Dorsolateral prefrontal cortex (tissue), 122 donors: ENCODE measurements at places on chromosomes 4 and X.

DNA sequence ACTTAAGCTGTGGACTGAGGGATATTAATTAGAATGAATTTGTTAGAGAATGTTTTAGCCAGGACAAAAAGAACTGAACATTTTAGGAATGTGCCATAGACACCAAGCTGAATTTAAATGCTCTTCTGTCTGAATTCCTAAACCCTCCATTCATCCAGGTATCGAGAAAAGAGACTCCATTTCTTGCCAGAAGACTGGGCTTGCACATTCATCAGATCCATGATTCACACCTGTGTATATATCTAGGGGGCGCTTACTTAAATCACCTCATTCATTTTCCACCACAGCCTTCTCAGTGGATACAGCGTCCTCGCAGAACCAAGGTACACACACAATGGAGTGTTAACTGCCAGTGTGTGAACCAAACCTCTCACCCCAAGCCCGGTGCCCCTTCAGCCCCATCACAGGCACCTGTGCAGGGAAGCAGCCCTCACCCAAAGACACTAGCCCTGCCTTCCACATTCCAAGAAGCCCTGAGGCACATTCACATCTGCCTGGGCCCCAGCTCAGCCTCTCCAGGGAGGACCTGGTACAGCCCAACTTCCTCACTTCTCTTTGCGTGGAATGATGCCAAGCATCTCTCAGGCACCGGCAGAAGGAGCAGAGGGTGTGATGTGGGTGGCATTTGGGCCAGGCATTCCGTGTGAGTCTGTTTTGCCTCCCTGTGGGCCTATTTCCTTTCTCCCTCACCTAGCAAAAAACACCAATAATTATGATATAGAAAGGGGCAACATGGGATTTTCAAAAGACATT lies 35.6 kb upstream of the C1QTNF7 start:
- peak; percentile 41 for DNase-seq

DNA sequence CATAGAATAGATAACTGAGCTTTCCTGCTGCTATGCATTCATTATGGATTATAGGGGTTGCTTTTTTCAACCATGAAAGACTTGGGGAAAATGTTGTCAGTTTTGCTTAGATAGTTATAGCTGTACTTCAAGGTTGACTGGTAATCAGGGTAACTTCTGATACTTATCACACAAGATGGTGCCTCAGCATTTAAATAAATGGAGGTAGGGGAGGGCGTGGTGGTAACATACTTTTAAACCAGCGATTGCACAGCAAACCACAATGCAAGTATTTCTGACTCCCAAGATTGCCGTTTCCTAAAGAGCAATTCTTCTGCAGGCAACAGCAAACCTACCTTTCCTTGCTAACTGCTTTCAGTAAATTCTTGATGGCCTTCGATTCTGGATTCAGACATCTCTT lies 1.3 kb downstream of the CXCL10 start:
- DNase-seq = no peak

- no peak for DNase-seq
Measured at GRCh38 chr4:74217365-74217764, 59.4 kb downstream of the MTHFD2L start.

DNA sequence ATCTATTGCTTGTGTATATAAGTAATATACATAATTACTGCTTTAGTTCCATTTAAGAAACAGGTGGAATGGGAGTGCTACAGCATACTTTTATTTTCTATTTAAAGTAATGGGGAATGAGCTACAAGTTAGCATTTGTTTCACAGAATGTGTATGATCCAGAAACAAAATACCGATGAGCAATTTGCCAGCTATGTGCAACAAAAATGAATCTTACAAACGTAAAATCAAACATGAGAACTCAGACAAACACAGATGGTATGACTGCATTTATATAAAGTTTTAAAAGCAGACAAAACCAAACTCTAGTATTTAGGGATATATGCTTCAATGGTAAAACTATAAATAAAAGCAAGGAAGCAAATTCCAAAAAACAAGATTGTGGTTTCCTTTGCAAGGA lies 141.7 kb downstream of the PAPSS1 start:
- no peak for DNase-seq

DNA sequence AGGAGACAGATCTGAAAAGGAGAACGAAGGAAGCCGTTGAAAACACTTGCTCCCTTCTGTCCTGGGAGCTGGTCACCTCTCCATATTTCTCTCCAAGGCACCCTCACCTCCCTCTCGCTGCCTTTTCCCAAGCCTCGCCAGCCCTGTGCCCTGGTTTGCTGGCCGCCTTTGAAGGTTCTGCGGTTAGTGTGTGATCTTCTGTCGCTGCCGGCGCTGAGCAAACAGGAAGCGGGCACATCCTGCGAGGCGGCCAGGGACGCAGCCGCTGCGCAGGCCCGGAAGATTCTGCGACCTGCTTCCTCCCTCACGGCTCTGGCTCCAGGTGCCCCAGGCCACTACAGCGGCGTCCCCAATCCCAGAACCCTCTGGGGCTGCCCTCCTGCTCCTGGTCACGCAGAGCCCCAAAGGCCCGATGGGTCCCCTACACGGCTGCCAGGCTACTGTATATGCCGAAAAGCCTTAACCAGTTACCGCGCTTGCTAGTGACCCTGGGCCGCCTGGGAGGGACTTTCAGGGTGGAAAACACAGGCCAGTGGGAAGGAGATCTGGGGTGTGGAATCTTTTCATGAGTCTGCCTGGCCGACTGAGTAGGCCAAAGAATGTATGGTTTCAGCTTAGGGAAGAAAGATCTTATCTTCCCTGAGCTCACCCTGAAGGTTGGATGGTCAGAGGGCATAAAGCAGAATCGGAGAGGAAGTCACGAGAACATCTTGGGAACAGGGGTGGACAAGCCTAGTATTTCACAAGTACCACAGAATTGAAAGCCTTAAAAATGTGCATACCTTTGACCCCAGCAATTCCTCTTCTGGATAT lies 2.3 kb upstream of the SASH3 start:
- DNase-seq = no peak

GRCh38 chr4:28555866-28556265 lies 1695.2 kb downstream of the STIM2 start:
- no peak for DNase-seq

DNA sequence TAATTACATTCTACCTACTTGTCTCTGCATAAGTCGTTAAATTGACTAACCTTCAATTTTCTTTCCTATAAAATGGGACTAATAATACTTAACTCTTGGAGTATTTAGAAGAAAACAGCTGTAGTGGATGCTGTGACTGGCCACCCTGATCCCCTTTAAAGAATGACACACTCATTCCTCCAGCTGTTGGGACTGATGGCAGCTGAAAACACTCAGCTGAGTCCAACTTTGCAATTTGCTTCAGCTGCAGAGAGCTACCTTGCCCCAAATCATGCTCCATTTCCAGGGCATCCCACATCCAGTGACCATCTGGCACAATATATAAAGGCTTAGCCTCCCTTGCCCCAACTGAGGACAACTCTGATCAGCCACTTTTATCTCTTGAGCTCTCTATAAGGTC lies 89.1 kb downstream of the MID1IP1 start:
- no peak for DNase-seq

DNA sequence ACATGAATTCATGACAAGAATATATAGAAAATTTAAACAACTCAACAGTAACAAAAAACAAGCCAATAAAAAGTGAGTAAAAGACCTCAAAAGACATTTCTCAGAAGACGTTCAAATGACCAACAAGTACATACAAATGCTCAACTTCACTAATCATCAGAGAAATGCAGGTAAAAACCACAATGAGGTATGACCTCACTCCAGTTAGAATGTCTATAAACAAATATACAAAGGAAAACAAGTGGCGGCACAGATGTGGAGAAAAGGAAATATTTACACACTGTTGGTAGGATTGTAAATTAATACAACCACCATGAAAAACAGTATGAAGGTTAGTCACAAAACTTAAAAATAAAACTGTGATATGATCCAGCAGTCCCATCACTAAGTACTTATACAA lies 1033.1 kb downstream of the RAPGEF2 start:
- DNase-seq = no peak

DNA sequence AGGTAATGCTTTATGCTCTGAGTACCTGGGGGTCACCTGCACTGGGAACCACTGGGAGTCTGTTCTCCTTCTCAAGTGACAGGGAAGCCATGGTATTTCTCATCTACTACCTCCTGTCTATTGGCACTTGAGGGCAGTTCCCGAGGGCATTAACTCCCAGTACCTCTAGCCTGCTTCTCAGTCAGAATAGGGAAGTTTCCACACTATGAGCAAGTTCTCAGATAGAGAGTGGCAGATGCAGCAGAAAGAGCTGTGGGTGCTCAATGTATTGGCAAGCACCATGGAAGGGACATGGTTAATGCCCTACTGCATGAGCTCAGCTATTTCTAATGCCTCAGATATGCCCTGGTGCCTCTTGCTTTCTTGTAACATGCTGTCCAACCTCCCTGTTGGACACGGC lies 74.1 kb downstream of the ANOS1 start:
- no peak for DNase-seq

DNA sequence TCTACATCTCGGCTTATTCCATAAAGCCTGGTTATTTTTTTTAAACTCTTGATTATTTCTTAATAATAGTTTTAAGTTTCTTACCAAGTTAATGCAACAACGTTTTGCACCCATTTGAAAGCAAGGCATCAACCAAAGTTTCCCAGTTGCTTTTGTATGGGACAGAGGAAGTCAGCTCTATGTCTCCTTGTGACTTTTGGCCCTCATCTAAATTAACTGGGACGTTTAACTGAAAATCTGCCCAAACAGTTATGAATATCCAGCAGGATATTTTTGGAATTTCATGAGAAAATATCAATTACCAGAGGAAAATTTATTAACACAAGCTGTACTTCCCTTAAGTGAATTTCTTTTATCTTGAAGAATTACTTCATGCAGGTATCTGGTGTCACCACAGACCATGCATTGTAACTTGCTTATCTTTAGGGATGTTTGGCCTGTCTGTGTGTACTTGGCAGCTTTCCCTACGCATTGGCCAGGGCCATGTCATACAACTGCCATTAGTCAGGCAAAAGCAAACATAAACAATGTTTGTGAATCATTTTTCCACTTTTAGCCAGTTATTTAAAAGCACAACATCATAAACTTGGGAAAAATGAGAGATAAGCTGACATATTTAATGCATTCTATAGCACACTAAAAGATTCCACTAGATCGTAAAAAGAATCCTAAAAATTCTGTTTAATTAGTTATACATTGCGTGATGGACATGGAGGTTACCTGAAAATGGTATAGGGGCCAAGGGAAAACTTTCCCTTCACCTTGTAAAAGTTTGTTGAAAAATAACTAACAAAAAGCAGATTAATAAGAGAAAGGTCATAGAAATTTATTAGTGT lies 101.4 kb upstream of the PDE5A start:
- DNase-seq = no peak

DNA sequence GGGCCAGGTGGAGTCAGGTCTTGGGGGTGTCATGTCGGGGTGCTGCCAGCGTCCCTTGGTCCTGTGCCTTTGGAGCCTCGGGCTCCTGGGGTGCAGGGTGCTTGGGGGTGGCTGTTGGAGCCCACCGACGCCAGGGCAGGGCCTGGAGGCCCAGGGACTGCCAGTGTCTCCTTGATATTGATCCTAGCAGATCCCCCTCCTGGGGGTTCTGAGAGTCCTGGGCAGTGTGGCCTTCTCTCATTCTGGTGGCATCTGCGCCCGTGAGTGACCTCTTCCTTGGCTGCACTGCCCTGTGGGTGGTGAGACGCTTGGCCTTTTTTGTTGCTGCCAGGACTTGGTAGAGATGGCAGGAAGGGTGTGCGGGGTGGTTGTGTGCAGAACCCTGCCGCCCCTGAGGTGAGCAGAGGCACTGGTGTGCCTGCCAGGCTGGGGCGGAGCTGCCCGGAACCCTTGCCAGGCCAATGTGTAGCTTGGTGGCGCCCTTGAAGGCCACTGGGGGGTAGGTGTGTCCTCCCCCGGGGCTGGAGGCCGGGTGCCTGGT lies 7.0 kb downstream of the NAT8L start:
- no peak for DNase-seq

GRCh38 chrX:48631376-48632090 lies 34.2 kb downstream of the WDR13 start:
- no peak for DNase-seq

GRCh38 chrX:119991005-119991787 lies 47.6 kb upstream of the NKAP start:
- no peak for DNase-seq

DNA sequence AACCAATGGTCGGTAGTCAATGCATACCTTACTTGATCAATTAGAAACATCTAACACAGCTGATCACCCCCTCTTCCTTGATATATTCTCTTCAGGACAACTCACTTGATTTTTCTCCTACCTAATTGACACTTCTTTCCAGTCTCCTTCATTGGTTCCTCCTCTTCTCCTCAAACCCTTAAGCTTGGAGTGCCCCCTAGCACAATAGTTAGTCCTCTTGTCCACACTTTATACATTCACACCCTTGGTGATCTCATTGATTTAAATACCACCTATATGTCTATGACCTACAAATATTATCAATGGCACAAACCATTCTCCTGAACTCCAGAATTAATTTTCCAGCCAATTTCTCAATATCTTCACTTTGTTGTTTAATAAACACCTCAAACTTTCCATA lies 724.0 kb downstream of the ADGRL3 start:
- no peak for DNase-seq

- DNase-seq = no peak
Measured at GRCh38 chr4:28475381-28475780, 1614.7 kb downstream of the STIM2 start.

DNA sequence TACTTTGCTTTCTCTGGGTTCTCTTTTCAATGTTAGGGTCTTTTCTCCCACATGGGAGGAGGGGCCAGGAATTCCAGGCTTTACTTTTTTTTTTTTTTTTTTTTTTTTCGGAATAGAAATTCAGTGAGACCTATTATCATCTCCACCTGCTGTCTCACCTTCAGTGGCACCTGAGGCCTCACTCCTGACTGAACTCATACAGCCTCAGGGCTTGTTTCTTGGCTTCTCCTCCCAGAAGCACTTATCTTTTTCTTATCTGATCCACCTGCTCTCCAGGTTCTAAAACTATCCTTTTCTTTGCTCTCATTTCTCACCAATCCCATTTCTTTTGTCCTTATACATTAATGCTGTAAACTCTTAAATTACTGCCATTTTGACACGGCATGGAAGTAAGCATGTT lies 117.3 kb upstream of the PPP3CA start:
- no peak for DNase-seq

DNA sequence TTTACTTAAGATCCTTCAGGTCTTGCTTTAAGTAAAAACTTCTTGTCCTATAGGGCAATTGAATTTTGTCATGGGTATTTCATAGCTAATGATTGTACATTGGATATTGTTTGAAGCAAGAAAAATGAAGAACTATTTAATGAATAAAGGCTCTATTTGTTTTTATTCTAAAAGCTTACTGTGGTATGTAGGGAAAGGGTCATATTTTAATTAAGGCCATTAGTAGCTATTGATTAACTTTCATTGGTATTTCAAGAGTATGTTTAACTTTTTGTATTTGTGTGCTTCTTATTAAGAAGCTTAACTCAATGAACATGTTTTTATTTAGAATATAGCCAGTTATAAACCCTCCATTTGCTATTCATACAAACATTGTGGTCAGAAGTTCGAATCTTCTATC lies 1951.8 kb upstream of the ADGRL3 start:
- no peak for DNase-seq

DNA sequence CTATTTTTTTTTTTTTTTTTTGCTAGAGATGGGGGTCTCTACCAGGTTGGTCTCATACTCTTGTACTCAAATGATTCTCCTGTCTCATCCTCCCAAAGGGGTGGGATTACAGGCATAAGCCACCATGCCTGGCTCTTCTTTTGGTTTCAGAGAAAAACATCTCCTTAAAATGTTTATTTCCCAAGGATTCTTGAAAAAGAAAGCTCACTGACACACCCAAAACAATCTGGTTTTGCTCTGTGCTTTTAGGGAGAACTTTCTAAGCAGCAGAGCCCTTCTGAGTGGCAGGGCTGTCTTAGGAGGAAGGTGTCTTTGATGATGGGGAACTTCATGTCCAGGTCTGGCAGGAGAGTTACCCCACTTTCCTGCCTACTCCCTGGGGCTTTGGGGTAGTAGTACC lies 1.2 kb downstream of the SOD3 start:
- DNase-seq = no peak
